Smooth muscle cell of the brain vasculature (primary cell): ENCODE measurements at places on chromosomes 16 and 17.

GRCh38 chr16:89013692-89014402 lies 36.8 kb upstream of the CBFA2T3 start:
- DNase-seq: no peak

DNA sequence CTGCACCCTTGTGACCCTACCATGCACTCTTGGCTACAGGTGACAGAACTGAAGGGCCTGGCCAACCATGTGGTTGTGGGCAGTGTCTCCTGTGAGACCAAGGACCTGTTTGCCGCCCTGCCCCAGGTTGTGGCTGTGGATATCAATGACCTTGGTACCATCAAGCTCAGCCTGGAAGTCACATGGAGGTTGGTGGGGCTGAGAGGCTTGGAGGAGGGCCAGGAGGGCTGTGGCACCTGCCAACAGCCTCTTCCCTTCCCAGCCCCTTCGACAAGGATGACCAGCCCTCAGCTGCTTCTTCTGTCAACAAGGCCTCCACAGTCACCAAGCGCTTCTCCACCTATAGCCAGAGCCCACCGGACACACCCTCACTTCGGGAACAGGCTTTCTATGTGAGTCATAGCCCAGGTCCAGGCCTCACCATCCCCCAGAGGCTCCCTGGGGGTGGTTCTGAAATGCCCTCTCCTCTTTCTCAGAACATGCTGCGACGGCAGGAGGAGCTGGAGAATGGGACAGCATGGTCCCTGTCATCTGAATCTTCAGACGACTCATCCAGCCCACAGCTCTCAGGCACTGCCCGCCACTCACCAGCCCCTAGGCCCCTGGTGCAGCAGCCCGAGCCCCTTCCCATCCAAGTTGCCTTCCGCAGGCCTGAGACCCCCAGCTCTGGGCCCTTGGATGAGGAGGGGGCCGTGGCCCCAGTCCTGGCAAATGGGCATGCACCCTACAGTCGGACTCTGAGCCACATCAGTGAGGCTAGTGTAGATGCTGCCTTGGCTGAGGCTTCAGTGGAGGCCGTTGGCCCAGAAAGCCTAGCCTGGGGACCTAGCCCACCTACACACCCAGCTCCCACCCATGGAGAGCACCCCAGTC lies 13.0 kb downstream of the RIPOR1 start:
- no peak for DNase-seq

GRCh38 chr16:84815462-84815861 lies 4.3 kb upstream of the CRISPLD2 start:
- no peak for DNase-seq

GRCh38 chr17:732902-733720 lies 715 bp downstream of the TLCD3A start:
- DNase-seq: no peak

- DNase-seq: no peak
Measured at GRCh38 chr17:13302983-13303382, 285.2 kb upstream of the ELAC2 start.

- no peak for DNase-seq
Measured at GRCh38 chr16:79810449-79811189, 210.1 kb upstream of the MAF start.

DNA sequence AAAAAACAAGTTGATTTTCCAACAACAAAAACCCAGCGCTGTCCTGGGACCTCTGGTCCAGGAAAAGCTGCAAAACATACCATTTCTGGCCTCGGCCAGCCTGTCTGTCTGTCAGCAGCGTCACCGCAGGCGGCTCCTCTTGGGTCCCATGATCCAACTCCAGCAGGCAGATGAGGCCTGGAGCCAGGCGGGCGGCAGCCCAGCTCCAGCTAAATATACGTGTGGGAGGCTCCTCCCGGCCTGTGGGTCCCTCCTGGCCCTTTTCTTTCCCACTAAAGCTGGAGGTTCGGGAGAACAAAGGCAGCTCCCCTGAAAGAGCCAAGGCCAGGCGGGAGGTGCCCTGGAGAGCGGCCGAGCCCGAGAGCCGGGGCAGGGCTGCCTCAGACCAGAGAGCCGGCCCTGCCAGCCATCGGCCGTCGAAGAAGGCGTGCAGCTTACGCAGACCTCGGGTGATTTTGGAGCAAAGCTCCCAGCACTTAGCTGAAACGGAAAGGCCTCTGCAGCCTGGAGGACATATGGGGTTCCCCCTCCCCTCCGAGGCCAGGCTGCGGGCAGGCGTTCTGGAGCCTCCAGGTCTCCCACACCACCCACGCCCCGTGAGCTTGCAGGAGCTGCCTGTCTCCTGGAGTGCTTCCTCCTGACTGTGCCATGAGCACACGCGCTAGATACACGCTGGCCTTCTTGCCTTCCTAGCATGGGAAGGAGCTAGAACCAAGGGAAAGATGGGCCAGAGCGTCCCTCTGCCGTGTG lies 19.9 kb upstream of the JPH3 start:
- DNase-seq: peak; percentile 75

DNA sequence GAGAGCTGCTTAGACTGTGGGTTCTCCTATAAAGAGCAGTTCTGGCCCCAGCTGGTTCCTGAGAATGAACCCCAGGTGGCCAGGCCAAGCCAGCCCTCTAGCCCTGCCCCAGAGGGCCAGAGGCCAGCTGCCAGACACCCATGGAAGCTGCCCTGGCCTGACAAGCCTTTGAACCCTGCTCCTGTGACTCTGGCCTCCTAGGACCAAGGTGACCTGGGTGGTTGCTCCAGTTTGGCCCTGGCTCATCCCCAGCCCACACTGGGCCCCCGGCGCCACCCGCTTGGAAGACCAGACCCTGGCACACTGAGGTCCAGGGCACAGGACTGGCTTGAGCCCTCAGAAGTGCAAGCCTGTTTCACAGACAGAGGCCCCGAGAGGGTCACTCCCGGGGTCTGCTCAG lies 6.8 kb upstream of the KCNJ12 start:
- no peak for DNase-seq

DNA sequence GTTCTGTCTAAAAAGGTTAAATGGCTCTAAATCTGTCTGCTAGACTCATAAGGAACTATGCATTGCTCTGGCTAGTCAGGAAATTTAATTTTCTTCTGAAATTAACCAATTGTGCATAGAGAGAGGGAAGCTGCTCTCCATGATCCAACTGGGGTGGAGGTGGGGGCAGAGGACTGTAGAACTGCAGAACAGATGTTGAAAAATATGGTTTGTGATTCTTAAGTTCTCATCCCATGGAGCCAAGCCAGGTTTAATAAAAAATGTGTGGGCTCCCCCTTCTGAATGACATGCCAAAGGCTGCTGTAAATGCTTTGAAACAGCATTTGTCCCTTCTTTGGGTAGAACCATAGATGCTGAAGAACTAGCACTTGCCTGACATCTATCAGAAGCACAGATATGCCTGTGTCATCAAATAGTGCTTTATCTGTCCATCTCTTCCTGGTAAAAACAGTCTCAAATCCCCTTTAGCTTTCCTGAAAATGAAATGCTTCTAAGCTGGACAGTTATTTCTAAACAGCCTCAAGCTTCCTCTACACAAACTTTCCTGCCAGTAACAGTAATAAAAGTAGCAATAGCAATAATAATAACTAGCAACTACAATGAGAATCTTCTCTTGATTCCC lies 221.4 kb downstream of the CDH8 start:
- DNase-seq: no peak

DNA sequence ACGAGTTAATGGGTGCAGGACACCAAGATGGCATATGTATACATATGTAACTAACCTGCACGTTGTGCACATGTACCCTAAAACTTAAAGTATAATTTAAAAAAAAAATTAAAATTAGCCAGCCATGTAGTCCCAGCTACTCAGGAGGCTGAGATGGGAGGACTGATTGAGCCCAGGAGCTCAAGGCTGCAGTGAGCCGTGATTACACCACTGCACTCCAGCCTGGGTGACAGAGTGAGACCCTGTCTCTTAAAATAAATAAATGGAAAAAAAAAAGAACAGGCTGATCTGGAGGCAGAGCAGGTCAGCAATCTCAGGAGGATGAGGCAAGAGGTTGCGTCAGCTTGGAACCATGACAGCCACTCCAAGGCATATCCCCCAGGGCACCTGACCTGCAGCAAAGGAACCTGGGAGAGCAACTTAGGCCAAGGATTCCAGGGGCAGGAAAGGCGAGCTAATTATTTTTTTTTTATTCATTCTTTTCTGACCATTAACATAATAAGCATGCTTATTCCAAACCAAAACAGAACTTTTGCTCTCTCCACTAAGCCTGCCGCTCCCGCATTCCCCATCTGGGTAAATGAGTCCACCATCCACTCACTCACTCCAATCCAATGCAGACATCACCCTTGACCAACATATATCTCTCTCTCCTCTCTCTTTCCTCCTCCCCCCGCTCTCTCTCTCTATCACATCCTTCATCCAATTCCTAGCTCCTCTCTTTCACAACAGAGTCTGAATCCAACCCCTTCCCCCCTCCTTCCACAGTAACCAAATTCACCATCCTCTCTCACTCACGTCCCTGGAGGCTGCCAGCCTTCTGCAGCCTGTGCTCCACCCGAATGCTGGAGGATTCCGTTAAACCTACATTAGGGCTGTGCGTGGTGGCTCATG lies 47.7 kb downstream of the TK2 start:
- DNase-seq: no peak

- no peak for DNase-seq
Measured at GRCh38 chr17:55290492-55291113, 25.8 kb downstream of the HLF start.

GRCh38 chr17:79005063-79005861 lies 4.3 kb downstream of the CANT1 start:
- DNase-seq: no peak

GRCh38 chr16:13231365-13231764 lies 330.0 kb downstream of the SHISA9 start:
- DNase-seq: no peak

DNA sequence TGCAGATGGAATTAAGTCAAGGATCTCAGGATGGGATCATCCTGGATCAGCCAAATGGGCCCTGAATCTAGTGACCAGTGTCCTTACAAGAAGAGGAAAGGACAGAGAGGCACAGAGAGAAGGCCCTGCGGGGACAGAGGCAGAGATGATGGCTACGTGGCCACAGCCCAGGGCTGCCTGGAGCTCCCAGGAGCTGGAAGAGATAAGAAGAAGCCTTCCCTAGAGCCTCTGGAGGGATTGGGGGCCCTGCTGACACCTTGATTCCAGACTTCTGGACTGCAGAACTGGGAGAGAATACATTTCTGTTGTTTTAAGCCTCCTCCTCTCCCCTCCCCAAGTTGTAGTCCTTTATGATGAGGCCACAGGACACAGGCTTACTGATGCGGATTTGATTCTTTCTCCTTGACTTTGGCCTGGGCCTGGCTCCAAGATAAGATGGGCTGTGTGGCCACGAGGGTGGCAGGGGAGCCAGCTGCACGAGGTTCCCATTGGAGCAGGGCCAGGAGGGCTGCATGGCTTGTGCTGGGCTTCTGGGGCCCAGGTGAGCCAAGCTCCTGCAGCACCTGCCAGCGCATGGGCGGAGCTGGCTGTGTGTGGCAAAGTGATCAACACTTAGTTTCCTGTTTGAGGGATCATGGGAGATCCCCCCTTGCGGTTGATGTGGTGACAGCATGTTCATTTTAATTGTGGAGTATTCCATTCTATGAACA lies 146.1 kb downstream of the IRF8 start:
- DNase-seq: no peak

GRCh38 chr17:49738456-49739163 lies 25.3 kb downstream of the FAM117A start:
- DNase-seq: no peak

- no peak for DNase-seq
Measured at GRCh38 chr17:40618754-40619625, 28.6 kb downstream of the SMARCE1 start.

DNA sequence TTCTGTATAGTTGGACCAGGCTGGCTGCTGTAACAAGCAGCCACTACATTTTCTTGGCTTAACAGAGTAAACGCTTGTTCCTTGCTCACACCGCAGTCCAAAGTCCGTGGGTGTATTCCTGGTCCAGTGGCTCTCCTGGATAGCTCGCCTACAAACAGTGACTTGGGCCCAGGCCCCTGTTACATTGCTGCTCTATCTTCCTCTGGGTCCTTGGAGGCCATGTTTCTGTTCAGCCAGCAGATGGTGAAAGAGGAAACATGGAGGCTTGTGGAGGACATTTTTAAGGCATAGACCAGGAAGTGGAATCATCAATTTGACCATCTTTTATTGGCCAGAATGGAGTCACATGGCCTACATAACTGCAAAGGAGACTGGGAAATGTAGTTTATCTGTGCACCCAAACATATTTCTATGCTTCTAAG lies 55.1 kb downstream of the ATP2C2 start:
- no peak for DNase-seq

DNA sequence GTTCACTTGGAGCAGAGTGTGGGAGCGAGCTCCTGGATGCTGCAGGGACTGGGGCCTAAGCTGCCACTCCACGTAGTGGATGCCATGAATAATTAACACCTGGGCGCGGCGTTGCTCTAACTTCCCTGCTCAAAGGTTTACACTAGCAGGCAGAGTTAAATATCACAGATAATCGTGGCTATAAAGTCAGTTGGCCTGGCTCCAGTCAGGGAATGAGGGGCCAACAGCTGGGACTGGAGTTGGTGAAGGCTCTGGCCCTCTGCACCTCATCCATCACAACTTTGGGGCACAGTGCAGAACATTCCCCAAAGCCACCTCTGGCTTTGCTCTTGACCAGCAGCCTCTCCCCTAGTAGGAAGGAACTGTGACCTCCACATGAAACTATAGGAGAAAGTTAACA lies 10.9 kb downstream of the HOXB4 start:
- DNase-seq: no peak

GRCh38 chr16:21167929-21168602 lies 9.6 kb downstream of the LDAF1 start:
- DNase-seq: no peak

GRCh38 chr17:64547319-64547718 lies 40.5 kb downstream of the CEP95 start:
- no peak for DNase-seq

- DNase-seq: no peak
Measured at GRCh38 chr17:32927724-32928585, at the start of gene TMEM98. TSS of gene TMEM98 (plus strand) at chr17:32928153. CDS start at chr17:32931529, 3,376 bp downstream.

DNA sequence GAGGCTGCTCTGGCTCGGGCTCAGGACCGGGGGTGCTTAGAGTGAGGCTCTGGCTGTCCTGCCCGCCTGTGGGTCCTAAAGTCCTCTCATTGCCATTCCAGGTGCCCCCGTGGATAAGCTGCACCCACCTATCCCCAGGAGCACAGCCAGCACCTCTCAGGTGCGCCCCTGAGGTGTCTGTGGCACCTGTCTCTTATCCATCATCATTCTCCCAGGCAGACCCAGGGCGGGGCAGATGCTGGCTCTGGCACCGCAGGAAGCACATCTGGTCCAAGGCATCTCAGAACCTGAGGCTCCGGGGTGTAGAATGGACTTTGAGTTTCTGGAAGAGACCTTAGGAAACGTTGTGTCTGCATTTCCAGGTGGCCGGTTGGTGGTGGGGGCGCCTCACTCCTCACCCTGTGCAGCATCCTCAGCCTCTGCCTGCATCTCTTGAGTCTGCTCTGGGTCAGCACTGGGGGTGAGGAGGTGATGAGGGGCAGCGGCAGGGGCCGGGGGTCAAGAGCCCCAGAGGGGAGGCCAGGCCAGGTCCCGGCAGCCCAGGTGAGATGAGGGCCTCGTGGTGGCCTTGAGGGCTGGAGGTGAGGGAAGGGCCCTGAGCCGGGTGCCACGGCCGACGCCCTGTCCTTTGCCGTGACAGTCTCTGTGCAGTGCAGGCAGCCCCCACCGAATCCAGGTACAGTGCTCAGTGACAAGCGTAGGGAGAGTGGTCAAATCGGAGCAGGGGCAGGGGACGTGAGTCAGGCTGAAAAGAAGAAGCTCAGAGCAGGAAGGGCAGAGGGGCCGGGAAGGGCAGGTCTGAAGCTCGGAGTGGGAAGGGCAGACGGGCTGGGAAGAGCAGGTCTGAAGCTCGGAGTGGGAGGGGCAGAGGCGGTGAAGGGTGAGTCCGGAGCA lies 173.5 kb downstream of the NPIPB11 start:
- no peak for DNase-seq
